ENCODE measurements at places on chromosomes 11 and 22.

DNA sequence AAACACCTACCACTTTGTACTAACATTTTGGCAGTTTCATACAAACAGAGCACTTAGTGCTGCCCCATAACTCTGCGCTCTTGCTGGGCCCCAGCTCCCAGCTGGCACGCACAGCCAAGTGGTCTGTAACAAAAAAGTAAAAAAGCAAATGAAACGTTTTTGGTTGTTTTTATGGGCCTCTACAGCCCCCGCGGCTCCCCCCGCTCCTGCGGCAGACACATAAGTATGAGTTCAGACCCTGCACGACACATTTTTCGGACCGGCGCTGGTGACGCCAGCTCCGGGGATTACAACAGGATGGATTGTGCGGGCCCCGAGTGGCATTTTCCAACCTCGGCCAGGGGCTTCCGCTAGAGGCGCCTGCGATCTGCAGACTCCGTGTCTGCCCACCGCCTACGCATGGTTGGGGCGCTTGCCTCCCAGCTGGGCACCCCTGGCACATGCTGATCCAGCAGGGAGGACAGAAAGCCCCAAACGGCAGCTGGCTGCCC lies 418.2 kb downstream of the SOX6 start:
- no peak for DNase-seq

DNA sequence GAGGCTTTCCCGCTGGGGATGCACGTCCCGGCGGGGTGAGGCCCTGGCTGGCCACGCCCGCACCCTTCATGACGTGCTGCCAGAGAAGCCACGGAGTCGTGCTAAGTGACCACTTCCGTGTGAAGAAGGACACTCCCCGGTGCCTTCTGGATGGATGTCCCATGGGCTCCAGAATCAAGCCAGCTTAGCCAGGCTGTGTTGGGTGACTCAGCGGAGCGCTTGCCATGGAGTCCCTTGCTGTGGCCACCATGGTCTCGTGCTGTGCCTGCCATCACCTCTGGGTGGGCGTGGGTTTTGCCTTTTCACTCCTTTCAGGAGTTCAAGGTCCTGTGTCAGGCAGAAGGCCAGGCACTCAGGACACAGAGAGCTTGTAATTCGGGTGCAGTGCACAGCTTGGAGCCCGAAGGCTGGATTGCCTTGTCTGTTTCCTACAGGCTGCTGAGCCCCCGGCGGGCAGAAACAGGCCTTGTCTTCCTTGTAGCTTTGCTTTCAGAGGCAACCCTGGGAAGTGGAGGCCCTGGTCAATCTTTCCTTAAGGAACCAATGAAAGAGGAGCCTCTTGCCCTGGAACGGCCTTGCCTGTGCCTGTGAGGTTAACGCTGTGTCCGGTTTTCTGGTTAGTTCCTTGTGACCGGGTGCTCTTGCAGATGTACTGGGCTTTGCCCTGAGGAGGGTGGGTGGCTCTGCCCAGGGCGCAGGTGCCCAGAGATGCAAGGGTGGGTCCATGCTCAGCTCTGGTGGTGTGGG lies 268.6 kb downstream of the TBC1D22A start:
- DNase-seq: no peak

- DNase-seq: no peak
Measured at GRCh38 chr11:115649461-115649860, 145.2 kb upstream of the CADM1 start.

DNA sequence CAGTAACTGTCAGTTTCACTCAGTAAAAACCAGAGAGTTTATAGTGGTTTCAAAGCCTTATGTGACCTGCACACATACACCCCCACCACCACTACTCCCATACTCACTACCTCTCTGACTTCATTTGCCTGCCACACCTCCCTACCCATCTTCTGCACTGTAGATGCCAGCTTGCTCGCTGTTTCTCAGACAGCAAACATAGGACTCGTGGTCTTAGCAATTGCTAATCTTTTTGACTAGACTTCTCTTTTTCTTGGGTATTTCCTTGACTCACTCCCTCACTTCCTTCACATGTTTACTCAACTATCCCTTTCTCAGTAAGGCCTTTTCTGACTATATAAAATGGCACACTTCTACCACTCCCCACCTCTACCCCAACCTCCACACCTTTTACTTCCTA lies 27.8 kb downstream of the CEP295 start:
- DNase-seq: no peak

DNA sequence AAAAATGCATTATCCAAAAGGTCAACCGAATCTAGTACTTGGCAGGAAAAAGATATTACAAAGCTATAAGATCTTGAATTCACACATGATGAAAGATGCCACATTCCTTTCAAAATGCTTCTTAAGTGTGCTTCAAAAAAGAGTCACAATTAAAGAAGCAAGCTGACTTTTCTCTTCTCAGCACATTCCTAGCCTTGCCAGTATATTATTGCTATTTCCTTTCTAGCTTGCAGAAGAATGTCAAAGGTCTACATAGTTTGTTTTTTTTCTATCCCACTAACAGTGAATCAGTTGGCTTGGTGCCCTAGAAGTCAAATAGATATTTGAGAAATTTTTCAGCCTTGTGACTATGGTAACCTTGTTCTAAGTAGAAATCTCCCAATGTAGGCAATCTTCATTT lies 56.8 kb downstream of the GUCY1A2 start:
- DNase-seq: no peak

DNA sequence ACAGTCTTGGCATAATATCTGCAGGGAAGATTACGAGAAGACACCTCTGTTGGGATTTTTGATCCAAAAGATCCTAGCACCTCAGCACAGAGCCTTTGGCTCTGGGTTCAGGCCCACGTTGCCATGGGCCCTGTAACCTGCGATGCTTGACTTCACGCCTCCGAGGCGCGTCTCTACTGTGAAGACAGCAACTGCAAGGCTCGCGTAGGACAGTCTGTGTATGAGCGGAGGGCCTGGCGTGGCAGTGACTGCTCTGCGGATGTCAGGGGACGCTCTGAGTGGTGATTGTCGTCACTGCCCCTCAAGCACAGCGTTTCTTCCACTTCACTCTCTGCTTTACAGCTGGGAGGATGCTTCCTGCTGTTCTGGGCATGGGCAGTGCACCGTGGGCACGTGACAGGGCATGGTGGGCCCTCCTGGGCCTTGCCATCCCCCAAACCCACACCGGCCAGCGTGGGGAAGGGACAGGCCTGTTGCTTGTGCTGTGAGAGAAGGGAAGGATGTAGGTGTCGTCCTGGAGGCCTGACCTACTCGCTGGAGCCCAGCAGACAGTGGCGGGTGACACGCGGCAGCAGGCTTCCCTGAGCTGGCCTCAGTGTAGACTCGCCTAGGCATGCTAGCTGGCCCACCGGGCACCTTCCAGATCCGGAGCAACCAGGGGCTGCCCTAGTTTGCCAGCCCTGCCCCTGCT lies 26.5 kb downstream of the GLB1L2 start:
- no peak for DNase-seq

GRCh38 chr11:120135838-120136237 lies 2.1 kb downstream of the TRIM29 start:
- no peak for DNase-seq

DNA sequence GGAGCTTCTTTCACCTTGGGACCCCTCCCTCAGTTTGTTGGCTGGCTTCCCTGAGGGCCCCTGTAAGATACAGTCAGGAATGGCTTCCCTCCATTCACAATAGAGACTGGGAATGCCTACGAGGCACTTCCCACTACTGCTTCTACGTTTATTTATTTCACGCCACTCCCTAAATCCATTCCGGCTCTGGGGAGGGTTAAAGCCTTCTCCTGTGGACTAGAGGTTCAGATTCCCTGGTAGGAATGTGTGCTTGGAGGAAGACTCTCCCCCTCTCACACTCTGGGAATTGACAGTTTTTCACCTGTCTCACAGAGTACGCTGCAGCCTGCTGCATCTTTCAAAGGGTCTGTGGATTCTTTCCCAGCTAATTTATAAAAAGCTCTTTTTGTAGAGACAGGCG lies 3.3 kb upstream of the NUCB2 start:
- DNase-seq: no peak

- no peak for DNase-seq
Measured at GRCh38 chr11:47377571-47378009, 757 bp downstream of the SPI1 start.

DNA sequence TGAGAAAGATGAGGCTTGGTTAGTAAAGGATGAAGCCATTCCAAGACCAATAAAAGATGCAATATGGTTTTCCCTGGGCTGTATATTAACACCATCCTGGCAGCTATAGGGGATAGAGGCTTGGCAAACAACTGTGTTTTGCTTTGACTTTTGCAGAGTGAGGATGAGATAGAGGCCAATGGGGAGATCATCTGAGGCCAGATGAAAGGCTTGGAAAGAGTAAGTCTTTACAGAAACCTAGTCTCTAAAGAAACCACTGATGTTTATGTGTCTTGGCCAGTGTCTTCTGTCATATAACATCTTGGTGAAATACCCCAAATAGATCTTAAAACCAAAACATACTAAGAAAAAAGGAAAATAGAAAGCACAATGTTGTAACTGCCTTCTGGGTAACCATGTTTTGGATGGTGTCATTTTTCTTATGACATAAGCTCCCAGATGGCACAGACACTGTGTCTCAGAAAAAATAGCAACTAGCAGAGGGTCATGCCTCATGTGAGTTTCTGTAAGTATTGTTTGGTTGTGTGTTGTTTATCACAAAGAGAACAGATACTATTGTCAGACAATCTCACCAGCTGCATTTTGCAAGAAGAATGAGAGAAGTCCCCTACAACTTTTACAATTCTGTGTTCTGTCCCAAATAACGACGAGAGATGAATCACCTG lies 305.4 kb downstream of the ST3GAL4 start:
- DNase-seq: no peak

GRCh38 chr11:26930518-26931247 lies 63.2 kb upstream of the FIBIN start:
- no peak for DNase-seq

- DNase-seq: peak; percentile 54
Measured at GRCh38 chr11:119741369-119742262, 12.6 kb upstream of the NECTIN1 start.

GRCh38 chr22:19864538-19865106 lies 9.9 kb upstream of the GNB1L start:
- DNase-seq: no peak

Data from stimulated activated CD4-positive, alpha-beta T cell treated with anti-CD3 and anti-CD28 coated beads, Interleukin-1b, Interleukin-23, amount 100 ng/mL, for 1 hour (primary cell).